ENCODE measurements at places on chromosomes 3 and 15.

DNA sequence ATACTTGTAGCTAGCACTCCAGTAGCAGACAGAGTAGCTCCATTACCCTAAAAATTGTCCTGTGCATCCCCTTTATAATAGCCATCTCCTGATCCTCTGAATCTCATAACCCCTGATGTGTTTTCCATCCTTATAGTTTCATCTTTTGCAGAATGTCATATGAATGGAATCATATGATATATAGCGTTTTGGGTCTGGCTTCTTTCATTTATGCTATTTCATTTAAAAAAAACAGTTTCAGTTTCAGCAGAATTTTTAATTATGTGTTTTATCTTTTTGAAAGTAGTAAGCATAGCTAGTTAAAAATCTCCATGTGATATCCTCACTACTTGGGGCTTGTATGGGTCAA is 132.7 kb downstream of the KLF13 start:
- DNase-seq: no peak

GRCh38 chr3:12662593-12663400 is 1.1 kb downstream of the RAF1 start:
- no peak for DNase-seq

GRCh38 chr15:66124651-66125050 is 128.9 kb downstream of the MEGF11 start:
- DNase-seq: no peak

DNA sequence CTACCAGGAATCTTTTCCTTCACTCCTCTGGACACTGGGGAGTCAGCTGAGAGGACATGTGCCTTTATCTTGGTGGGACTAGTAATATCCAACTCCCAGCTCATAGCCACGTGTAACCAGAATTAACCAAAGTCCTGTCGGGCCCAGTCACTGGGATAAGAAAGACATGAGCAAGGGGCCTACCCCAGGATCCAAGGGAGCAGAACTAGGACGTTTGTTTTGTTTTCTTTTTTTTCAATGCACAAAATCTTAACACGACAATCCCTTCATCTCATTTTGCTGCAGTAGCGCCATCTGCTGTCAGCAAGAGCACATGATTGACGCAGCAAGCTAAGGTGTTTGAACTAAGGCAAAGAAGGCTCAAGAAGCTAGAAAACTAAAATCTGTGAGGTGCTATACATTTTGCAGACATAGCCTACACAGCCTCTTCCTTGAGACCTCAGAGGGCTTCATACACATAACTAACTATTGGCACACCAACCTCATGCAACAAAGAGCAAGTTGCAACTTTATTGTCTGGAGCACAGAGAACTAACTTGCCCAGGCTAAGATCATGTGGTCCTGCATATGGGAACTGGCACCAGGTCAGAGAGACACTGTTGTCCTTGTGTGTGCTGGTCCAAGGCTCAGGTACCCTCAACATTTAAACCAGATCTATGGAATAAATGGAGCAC is 43.6 kb downstream of the RLBP1 start:
- DNase-seq: no peak

- no peak for DNase-seq
Measured at GRCh38 chr3:67291287-67292252, 293.5 kb downstream of the KBTBD8 start.

DNA sequence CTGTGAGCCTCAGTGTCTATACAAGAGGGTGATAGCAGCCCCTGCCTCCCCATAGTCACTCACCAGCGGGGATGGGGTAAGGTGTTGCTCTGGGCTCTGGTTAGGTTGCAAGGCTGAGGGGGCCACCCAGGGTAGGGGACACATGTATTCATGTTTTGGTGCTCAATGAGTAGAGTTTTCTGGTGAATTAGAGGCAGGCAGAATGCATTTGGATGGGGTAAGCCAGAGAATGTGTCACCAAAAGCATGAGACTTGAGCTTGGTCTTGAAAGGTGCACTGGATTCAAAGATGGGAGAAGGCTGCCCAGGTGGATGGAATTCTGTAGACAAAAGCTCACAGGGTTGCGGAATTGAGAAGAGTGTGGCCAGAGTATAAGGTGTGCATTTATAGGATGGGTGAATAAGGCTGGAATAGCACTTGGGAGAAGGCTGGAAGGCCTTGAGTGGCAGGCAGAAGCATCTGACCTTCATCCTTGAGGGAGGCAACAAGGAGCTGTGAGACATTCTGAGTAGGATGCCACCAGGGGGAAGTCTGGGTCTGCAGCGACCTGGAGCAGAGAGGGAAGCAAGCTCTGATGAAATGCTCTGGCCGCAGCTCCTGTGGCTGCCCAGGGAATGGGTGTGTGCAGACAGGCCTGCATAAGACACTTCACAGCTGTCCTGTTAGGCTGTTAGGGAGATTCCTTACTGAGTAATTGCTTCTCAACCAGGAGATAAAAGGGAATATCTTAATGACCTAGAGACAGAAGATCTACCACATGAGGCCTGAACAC is 149.6 kb downstream of the CHDH start:
- no peak for DNase-seq

GRCh38 chr15:98671060-98672008 is 23.0 kb downstream of the IGF1R start:
- no peak for DNase-seq

GRCh38 chr3:123688241-123688747 is 103.4 kb upstream of the HACD2 start:
- no peak for DNase-seq

GRCh38 chr3:100097919-100098783 is 16.1 kb downstream of the FILIP1L start:
- DNase-seq: no peak

- no peak for DNase-seq
Measured at GRCh38 chr15:63157891-63158431, 684 bp upstream of the RPS27L start.

DNA sequence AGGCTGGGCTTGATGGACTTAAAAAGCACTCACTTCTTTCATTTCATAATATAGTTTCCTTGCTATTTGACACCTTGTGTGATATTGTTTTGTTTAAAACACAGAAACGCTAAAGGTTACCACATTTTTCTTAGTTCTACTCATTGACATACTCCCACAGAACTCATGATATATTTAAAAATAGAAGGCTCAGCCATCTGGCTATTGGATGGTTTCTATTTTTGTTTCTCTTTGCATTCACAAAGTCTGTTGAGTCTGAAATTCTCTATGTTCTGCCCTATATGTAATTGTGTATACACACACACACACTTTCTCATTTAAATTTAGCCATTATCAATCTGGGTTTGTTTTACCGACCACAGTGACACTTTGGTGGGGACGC is 128.2 kb downstream of the SOX2 start:
- DNase-seq: no peak

GRCh38 chr3:175411405-175411804 is 552.3 kb downstream of the NAALADL2 start:
- DNase-seq: no peak

GRCh38 chr15:52652984-52653383 is 26.2 kb downstream of the ATOSA start:
- no peak for DNase-seq

GRCh38 chr15:80211976-80212375 is 40.0 kb downstream of the CTXND1 start:
- no peak for DNase-seq

DNA sequence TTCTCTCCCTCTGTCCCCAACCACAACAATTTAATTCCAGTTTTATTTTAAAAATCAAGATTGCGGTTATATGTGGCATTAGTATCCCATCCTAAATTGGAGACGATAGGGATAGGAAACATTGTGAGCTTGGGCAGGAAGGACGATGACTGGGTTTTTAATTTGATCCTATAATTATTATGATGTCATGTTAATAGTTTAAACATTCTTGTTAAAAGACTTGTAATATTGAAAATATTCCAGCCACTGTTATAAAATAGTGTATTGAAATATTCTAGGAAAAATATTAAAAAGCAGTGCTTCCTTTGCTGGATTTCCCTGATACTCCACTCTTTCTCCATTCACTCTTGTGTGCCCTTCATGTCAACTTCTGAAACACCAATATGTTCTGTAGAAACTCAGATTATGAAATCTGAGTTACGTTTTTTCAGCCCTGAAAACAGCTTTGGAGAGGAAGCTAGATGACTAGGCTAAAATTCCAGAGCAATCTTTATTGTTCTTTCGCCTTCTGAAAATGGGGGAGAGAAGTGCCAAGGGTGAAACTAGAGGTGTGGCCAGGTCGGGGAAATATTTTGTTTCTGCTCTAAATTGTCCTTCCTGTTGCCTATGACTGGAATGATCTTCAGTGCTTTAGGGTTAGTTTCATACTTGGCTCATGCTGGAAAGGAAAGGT is 46.1 kb upstream of the MAP3K13 start:
- DNase-seq: no peak

GRCh38 chr15:48721061-48721810 is 75.7 kb upstream of the FBN1 start:
- no peak for DNase-seq

DNA sequence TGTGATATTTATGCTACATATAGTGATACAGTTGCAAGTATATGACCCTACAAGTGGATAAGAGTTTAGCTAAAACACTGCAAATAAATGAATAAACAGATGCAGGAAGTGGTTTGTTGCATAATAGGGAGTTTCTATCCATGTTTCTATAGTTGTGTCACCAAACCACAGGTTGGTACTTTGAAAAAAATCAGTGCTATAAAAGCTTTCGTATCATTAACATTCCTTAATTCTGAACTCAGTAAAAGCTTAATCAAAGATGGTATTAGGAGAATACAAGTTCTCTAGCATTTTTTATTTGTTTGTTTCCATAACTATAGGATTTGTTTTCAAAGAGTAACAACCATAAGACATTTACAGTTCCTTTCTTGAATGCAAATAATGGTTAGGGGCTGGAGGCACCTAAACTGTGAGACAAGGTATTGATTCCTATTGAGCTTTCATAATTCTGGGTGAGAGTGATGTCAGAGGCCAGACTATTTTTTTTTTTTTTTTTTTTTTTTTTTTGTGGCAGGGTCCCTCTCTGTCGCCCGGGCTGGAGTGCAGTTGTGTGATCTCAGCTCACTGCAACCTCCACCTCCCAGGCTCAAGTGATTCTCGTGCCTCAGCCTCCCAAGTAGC is 29.6 kb downstream of the CPOX start:
- no peak for DNase-seq

- DNase-seq: no peak
Measured at GRCh38 chr3:146065573-146066006, 95.4 kb downstream of the PLOD2 start.

DNA sequence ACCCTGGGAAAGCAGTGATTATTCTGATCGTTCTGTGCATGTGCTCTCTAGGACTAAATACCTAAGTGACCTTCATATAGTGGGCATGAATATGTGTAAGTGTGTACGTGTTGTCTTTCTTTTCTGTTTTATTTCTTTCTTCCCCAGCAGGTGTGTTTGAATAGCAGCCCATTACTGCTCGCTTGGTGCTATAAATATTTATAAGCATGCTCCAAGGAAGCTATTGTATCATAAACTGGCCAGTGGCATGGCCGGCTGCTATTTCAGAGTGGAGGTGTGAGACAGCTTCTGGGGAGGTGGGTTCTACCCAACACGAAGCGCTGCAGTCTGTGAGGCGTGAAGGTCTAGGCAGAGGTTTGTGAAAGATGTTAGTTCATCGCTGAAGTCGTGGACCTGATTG is 641.8 kb downstream of the NTRK3 start:
- DNase-seq: no peak

- no peak for DNase-seq
Measured at GRCh38 chr15:64267331-64267973, 88.5 kb downstream of the CSNK1G1 start.

- DNase-seq: no peak
Measured at GRCh38 chr15:32739522-32740063, 21.8 kb downstream of the GREM1 start.

DNA sequence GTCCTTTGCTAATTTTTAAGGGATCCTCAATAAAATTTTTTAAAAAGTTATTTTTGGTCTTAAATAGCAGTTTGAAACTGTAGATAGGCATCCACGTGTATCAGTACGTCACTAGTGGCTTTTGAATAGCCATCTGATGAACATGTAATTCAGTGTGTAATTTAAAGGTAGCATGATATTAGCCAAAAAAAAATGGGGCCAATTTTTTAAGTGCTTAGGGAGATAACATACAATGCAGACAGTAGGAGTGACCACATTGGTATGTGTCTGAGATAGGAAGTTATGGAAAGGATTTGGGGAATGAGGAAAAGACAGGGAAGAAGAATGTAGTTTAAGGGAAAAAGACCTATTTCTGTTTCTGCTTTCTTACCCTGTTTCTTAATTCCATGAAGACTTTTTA is 2.5 kb downstream of the AP4E1 start:
- DNase-seq: no peak

DNA sequence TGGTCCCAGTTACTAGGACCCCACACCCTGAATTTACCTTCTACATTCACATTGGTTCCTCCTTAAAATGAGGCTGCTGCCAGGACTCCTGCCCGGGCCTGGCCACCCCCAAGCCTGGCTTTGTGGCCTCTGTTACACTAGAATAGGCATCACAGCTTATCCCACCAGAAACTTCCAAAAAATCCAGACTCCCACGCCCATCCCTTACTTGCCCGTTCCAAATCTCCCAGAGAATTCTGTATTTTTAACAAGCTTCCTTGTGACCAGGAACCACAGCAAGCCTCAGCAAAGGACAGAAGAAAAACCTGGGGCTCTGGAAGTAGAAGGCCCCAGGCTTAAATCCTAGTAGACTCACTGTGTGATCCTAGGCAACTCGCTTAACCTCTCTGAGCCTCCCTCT is 36.0 kb upstream of the SLC6A1 start:
- DNase-seq: no peak

DNA sequence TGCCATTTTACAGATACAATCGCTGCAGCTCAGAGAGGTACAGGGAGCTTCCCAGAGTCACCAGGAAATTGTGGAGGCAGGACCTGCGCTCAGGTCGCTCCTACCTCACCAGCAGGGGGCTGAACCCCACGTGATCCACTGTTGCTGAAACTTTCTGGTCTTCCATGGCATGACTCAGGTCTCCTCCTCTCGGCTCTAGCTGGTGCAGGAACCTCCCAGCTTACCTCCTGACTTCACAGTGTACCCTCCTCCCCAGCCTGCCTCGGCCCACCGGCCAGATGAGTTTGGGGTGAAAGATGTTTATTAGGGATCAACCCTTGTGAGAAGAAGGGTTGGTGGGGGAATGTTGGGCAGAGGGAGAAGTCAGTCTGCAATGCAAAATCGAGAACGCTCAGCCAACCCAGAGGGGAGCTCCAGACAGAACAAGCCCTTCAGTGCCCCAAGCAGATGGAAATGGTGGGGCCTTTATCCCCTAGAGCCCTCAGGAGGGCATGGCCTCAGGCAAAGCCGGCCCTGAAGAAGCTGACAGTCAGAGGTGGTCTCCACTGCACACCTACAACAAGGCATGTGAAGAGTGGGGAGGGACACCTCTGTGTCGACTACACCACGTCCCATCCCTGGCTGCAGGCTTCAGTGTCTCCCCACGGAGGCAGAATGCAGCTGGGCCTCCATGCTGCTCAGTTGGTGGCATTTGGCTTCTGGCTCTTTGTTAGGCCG is 118.6 kb upstream of the PRR20G start:
- DNase-seq: no peak

DNA sequence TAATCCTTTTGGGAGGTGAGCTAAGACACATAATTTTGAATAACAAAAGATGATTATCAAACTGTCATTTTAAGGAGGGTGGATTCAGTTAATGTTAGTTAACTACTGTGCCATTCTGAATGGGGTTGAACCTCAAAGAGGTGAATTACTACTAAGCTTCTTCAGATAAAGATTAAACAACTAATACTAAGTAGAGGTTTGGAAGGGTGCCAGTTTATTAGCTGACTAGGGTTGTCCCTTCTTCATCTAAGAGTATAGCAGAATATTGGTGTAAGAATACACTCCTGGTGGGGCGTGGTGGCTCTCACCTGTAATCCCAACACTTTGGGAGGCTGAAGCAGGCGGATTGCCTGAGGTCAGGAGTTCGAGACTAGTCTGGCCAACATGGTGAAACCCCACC is 123.1 kb upstream of the LRRFIP2 start:
- no peak for DNase-seq
